CD4-positive, alpha-beta T cell treated with Interleukin-12 subunit alpha and Interleukin-12 subunit beta, for 1 hour (primary cell): ENCODE measurements at places on chromosomes 2 and 18.

- peak; percentile 83 for DNase-seq
Measured at GRCh38 chr18:24118750-24119577, 19.9 kb upstream of the CABYR start.

DNA sequence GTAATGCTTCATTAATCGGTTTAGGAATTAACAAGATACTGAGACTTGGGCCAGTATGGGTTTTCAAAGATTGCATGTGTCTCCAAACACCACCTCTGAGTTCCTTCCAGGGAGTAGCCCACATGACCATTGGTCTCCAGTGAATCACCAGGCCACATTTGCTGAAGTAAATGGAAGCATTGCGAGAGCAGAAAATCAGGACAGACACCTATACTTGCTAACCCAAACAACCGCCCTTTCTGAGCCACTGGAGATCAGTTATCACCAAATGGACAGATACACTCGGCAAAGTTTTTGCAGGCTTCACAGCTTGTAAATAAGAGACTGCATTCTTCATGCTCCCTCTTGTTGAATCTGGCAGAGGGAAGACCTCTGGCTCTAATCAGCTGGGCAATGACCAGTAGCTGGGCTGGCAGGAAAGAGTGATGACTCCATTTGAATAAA lies 40.9 kb downstream of the GATA6 start:
- no peak for DNase-seq

DNA sequence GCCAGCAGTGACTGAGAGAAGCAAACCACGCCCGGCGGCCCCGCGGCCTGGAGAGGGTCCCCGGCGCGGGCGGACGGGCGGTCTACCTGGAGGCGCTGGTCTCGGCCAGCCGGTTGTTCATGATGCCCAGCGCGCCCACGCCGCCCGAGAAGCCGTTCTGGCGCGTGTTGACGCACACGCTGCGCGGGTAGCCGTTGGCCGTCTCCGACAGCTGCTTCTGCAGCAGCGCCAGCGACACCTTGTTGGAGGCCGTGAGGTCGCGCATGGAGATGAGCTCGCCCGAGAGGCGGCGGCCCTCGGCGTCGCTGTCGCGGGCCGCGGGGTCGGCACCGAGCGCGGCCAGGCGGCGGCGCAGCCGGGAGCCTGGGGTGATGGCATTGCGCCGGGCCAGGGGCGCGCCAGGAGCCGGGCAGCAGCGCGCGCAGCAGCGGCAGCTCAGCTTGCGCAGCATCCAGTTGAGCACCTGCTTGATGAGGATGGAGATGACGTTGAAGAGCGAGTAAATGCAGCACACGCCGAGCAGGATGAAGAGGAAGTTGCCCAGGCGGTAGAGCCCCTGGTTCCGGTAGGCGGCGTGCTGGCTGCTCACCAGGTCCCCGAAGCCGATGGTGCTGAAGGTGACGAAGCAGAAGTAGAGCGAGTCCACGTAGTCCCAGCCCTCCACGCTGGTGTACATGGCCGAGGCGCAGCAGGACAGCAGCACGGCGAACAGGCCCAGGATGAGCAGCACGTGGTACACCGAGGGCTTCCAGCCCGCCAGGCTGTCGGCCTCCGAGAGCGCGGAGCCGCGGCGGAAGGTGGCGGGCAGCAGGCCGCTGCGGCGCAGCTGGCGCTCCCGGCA lies 118.1 kb downstream of the MSH2 start:
- DNase-seq, result peak; percentile 79

DNA sequence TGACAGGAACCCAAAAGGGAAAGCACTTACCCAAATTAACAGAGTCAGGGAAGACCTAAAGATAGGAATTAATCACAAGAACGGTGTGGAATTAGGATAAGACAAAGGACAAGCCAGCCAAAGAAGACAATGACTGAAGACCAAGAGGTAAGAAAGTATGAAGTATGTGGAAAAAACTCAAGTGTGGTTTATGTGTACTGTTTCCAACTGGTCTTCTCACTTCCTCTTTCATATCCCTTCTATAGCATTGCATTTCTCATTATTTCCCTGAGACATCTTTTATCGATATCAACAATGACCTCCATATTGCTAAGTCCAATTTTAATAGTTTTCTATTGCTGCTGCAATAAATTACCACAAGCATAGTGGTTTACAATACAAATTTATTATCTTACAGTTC lies 313.5 kb upstream of the SLC39A10 start:
- no peak for DNase-seq

DNA sequence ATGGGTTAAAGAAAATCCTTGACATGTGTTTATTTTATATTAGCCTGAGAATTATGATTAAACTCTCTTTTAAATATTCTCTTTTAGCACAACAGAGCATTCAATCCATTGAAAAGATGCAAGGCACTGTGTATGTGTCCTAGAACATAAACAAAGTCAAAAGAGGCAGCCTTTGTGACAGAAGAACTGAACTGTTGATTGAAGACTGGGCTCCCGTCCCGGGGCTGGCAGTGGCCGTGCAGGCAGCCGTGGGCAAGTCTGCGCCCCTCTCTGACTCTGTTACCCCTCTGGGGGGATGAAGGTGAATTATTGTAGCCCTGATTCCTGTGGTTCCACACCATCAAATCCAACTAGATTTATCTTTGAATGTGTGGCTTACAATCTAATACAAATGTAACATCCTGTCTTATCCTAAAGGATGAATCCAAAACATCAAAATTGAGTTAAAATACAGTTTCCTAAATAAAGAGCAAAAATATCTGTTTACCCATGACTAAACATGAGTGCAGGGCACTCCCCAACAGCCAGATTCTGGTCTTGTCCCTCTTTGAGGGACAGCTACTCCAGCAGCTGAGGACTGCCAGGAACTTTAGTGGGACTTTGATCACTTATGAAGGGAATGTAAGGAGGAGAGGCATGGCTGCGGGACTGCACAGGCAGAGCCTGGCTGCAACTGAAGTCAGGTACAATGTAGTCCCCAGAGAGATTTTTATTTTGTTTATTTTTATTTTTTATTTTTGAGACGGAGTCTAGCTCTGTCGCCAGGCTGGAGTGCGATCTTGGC lies 37.3 kb upstream of the SH3BP4 start:
- no peak for DNase-seq

DNA sequence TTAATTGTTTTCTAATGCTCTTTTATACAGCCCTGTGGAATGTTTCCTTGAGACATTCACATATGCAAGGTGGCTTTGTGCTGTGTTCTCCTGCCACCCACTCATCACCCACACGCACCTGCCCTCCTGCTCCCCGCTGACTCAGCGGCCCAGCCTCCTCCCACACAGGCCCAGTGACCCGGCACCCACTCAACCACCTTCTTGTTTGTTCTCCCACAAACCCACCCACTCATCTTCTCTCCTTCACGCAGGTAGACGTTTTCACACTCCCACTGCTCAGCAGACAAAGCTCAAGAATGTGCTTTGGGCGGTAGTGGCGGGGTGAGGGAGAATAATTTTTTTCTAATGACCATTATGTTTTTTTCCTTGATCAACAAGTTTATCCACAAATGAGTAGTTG lies 28.6 kb upstream of the NEMP2 start:
- peak; percentile 15 for DNase-seq

DNA sequence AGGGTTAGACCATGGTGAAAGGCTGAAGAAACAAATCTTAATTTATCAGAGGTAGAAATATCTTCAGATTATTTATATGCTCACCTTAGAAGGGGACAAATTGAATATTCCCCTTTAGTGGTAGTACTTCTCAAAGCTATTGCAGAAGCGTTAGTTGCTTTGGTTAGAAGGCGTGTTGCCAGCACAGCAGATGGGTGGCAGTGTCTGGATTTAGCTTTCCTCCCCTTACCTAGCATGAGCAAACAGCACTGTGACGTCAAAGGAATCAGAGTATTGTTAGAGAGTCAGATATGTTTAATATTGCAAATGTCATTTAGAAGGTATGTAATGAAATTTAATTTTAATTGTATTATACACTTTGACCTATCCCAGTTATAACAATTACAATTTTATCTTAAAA lies 27.2 kb upstream of the GALR1 start:
- no peak for DNase-seq

- DNase-seq, result peak; percentile 71
Measured at GRCh38 chr2:127829845-127830246, 18.9 kb upstream of the WDR33 start.

DNA sequence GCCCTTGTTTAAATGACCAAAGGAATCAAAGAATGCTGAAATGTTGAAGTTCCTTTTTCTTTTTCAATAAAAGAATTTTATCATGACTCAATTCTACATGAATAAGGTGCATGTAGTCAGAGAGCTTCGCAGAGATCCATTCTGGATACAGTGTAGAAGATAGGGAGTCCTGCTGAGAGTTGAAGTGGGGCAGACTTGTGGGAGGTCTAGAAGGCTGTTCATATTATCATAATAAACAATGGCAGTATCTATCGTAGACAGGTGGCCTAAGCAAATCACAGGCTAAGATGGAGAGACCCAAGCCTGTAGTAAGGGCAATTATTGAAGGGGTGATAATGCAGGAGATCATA lies 1322.0 kb upstream of the CELF4 start:
- DNase-seq, result no peak

GRCh38 chr2:238930216-238930615 lies 82.3 kb downstream of the TWIST2 start:
- no peak for DNase-seq

DNA sequence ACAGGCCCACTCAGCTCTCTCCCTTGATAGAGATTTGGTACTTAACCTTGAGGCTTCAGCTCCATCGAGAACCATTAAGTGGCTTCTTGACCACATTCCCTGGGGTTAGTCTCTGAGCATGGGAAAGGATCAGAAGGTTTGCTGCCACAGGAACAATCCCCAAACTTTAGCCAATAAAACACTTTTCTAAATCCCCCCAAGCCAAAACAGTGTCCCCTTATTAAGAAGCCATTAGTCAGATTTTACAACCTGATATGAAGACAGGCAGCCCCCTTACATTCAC lies 37.7 kb upstream of the SLC8A1 start:
- DNase-seq, result no peak

DNA sequence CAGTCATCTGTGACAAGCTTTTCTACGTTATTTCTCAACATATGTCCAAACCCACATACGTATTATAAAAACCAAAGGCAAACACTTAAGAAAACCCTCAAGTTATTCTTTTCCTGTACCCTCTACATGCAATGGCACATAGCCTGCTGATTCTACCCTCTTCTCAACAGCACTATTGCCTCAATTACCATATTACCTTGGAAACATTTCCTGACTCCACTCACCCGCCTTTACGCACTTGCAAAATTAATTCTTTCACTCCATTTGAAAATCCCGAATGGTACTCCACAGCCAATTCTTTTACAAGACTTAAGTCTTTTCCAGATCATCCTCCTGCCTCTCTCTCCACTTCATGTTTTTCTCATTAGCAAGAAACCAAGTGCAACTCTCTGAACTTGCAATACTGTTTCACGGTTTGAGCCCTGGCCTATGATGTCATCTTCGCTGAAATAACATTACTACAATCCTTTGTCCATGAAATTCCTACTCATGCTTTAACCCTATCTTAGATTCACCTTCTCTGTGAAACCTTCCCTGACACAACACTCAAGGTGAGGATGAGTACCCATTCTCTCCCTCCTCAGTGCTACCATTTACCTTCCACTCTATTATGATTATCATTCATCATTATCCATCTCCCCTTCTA lies 29.0 kb downstream of the SESTD1 start:
- no peak for DNase-seq

- no peak for DNase-seq
Measured at GRCh38 chr2:55452879-55453278, 33.2 kb upstream of the CCDC88A start.

- no peak for DNase-seq
Measured at GRCh38 chr2:236627841-236628240, 58.2 kb downstream of the ACKR3 start.

GRCh38 chr18:45363196-45363595 lies 252.1 kb upstream of the SLC14A2 start:
- no peak for DNase-seq

DNA sequence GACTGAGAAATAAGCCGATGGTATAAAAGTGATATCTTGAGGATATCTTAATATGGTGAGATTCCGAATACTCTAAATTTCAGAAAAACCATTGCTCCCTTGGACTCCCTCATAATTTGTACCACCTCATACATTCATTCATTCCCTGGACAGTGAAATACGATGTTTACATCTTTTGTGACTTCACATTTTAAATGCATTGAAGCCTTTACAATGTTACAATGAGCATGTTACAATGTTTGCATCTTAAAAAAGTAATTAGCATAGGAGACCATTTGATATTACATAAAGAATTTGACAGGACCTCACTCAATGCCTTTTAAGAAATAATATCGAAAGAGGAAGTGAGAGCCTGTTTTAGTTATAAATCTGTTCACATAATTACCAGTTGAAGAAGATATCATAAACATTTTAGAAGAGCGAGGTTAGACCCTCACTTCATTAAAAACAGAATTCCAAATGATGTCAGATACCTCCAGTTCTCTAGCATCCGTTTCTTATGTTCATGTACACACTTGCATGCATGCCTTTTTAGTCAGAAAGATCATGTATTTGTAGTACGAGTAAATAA lies 372.0 kb downstream of the ARHGAP15 start:
- DNase-seq, result no peak

DNA sequence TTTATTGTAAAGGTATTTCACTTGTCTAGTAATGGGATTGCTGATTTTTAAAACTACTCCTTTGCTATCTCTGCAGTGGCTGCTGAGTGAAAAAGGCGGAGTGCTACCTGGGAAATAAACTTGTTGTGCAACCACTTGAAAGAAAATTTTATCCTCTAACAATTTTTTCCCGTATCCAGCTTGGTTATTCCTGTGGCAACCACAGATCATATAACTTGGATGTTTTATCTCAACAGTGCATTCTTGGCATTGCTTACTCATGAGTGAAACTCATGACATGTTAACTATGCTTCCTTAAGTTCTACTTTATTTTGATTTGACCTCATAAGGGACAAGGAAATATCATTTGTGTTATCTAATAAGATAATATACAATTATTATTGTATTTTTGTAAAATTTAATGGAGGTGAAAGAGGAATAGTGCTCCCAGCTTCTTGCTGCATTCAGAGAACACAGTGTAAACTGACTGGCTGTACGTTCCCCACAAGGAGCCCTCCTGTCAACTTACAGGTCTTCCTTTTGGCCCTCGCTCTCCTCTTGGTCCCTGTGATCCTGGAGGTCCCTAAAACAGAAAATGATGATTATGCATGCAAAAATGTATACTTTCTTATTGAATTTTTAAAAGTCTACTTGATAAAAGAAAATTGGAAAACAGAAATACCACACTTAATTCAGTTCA lies 82.7 kb downstream of the COL5A2 start:
- DNase-seq, result no peak

DNA sequence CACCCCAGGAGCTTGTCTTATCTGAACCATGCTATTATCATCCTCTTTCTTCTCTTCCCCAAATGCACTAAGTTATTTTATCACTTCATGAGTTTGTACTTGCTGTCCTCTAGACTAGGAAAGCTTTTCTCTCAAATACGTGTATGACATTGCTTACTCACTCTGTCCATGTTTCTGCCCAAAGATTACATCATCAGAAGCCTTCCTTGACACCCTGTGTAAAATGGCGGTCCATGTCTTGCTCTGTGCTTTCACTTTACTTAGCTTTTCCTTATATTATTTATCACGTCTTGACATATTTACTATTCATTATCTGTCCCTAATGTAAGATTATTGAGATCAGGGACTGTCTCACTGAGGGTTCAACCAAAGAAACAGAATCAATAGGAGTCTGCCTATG lies 196.1 kb upstream of the ZEB2 start:
- DNase-seq, result no peak

- DNase-seq, result no peak
Measured at GRCh38 chr2:76711490-76711889, 810.7 kb downstream of the LRRTM4 start.

GRCh38 chr2:227888289-227888688 lies 16.9 kb downstream of the DAW1 start:
- no peak for DNase-seq
